IPS-NIHi11 (cell line): ENCODE measurements at places on chromosomes 12 and 14.

GRCh38 chr12:132940071-132940719, 15.9 kb downstream of the ZNF605 start:
- DNase-seq = no peak

DNA sequence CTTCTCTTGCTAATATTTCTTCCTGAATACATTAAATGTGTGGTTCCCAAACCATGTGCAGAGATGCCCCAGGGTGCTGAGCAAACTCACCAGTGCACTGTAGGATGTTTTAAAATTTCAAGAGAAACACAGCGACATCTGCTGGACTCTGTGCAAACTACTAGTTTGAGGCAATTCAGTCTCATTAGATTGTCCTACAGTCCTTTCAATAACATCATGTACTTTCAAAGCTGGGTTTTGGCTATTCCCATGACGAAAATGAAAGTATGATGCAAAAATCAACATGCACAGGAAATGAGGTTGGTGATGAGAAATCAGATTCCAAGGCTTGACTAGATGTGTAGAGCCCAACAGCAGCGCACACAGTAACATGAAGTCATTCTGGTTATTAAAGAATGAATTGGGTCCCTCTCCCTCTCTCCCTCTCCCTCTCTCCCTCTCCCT, 66.3 kb downstream of the CLIP1 start:
- DNase-seq = peak; percentile 57

- no peak for DNase-seq
Observed at GRCh38 chr12:3901116-3901515, 27.9 kb upstream of the PARP11 start.

DNA sequence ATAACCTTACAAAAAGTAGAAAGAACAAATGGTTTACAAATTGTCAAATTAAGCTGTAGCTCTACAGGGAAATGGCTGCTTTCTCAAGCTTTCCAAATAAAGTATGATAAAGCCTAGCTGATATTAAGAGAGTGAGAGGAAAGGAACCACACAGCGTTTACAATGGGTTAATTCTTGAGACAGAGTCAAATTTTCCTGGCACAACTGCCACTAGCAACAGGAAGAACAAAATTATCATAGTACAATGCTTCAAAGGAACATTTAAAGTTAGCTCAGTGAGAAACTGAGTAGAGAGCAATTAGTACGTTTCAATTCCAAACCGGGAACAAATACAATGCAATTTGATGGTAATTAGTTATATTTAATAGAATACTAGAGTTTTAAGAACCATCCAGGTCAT, 116.0 kb downstream of the PPP1R12A start:
- no peak for DNase-seq

GRCh38 chr12:105980533-105980932, 158.2 kb downstream of the NUAK1 start:
- no peak for DNase-seq

DNA sequence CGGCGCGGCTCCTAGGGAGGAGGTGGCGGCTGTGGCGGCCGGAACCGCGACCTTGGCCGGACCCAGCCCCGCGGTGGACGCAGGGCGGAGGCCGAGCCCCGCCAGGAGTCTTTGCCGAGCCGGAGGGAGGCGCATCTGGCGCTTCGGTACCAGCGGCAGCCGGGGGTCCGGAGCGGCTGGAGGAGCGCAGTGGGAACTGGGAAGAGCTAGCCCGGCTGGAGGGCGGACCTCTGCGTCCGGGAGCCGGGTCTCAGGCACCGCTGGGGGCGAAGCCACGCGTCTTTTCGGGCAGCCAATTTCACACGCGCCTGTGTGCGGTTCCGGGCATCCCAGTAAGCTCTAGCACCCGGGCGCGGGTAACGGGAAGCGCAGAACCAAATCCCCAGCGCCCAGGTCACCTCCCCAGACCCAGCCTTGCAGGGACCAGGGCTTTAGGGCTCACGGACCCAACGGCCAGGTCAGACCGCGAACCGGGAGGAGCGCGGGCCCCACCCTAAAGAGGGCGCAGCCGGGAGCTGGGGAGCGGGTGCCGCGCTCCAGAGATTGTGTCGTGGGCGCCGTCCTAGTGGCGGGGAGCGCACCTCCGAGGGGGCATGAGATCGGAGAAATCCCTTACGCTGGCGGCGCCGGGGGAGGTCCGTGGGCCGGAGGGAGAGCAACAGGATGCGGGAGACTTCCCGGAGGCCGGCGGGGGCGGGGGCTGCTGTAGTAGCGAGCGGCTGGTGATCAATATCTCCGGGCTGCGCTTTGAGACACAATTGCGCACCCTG, 89.4 kb downstream of the GALNT8 start:
- DNase-seq = peak; percentile 38

- no peak for DNase-seq
Observed at GRCh38 chr12:14505626-14506596, 61.8 kb downstream of the PLBD1 start.

DNA sequence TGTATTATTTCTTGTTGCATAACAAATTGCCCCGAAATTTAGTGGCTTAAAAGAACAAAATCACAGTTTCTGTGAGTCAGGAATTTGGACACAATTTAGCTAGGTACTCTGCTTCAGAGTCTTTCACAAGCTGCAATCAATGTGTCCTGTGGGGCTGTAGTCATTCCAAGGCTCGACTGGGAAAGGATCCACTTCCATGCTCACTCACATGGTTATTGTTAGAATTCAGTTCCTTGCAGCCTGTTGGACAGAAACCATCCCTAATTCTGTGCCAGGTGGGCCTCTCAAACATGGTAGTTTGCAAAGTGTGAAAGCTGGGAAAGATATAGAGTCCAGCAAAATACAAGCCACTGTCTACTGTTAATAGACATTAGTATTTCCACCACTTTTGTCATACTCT, 59.7 kb upstream of the ARID2 start:
- no peak for DNase-seq

- DNase-seq = no peak
Observed at GRCh38 chr14:60242429-60242828, 6.6 kb upstream of the PPM1A start.

GRCh38 chr12:57993030-57993429, 51.7 kb downstream of the ATP23 start:
- DNase-seq = peak; percentile 17

DNA sequence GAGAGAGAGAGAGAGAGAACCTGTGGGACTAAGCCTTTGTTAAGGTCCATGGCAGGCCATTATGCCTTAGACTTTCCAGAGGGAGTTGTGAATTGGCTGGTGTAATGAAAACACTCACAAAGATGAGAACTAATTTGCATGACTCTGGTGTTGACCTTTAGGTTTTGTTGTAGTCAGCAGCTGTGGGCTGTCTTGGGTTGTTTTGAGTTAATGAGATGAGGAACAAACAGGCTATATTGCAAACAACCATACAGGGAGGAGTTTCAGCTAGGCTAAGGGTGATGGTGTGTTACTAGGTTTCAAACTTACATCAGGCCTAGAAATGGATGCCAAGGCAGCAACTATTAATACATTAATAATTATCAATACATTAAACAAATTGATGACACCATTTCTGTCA, 26.3 kb downstream of the ATXN7L3B start:
- no peak for DNase-seq

GRCh38 chr14:100529561-100530031, 57.6 kb downstream of the BEGAIN start:
- DNase-seq = peak; percentile 5

DNA sequence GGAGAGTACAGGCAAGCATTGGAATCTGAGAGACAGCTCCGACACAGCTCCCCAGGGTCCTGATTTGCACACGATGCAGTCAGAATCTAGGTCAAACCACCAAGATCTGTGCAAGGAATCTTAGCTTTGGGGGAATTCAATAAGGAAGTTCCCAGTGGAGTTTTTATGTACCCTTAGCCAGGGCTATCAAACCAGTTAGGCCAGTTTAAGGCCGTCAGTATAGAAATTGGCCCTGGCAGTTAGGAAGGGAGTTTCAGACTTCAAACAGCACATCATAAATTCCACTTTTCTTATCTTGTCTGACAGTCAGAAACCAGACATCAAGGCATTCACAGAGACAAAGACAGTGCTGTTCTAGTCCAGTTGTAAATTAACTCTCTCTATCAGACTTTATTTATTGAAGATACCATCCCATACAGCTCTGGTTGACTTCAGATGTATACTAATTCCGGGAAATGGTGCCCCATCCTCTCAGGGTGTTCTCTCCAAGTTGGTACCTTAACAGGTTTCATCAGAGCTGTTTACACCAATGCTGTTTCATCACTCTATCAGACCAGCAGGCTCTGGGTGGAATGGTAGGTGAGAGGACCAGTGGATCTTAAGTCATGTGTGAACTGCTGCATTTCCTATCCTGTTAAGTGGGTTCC, 157.5 kb upstream of the ATF7IP start:
- peak; percentile 40 for DNase-seq

DNA sequence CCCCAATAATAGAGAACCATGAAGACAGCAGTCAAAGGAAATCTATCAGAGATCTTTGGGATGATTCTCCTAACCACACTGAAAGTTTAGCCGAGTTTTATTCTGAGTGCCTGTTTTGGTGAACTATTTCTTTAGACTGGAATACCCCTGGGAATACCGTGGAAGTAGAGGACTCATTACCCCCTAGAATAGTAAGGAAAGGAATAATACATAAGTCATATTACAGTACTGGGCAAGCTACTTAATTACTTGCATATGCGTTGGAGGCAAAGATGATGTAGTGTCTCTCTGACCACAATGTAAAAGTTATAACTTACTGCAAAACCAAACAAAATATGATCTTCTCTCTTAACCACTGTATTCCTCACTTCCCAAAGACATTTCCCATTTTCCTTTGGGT, 25.5 kb downstream of the ZC2HC1C start:
- DNase-seq = no peak

- no peak for DNase-seq
Observed at GRCh38 chr14:86999036-86999435, 993.9 kb downstream of the GALC start.

- no peak for DNase-seq
Observed at GRCh38 chr14:27096091-27096490, 498.3 kb upstream of the NOVA1 start.

DNA sequence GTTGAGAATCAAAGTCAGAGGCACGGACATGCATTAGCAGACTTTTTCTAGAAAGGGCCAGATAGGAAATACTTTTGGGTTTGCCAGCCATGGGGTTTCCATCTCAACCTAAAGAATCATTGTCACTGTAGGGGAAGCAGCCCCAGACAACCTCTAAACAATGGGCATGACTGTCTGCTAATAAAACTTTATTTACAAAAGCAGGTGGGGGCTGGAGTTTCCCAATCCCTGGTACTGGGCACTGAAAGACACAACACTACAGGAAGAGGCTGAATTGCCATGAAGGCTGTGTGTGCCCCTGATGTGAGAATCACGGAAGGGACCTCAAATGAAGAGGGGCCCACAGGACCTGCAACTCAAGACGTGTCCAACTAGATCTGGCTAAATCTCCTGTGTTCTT, 62.0 kb upstream of the GPR68 start:
- DNase-seq = no peak

DNA sequence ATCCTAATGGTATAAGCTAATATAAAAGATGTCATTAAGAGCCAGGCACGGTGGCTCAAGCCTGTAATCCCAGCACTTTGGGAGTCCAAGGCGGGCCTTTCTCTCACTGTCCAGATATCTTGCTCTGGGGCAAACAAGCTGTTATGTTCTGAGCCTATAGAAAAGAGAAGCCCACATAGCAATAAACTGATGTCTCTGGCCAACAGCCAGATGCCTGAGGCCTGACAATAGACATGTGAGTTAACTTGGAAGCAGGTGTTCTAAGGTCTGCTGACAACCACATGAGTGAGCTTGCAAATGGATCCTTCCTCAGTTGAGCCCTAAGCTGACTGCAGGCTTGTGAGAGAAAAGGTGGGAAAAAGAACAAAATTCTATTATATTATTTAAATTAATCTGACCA, 25.0 kb downstream of the YAF2 start:
- DNase-seq = peak; percentile 28

- DNase-seq = no peak
Observed at GRCh38 chr14:85996551-85996950, 466.6 kb downstream of the FLRT2 start.

DNA sequence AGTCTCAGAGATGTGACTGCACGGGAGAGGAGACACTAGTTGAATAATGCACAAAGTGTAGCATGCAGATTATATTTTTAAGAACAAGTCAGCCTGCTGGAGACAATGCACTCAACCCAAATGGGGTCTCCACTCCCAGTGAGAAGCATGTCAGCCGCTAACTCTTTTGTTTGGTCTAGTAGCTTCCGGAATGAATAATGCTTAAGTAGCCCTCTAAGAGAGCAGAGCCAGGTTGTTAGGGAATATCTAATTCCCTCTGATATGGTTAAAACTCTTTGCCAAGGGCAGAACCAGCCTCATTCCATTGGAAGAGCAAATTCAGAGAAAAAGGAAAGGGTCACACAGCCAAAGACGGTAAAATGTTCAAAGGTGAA, 80.4 kb downstream of the DAD1 start:
- no peak for DNase-seq

- DNase-seq = peak; percentile 73
Observed at GRCh38 chr12:48973941-48974673, 2.6 kb upstream of the WNT10B start.

- DNase-seq = no peak
Observed at GRCh38 chr14:91985521-91986255, 38.2 kb upstream of the FBLN5 start.

- no peak for DNase-seq
Observed at GRCh38 chr12:127327986-127328385, 939.0 kb upstream of the TMEM132C start.

- DNase-seq = no peak
Observed at GRCh38 chr14:104555430-104556255, 23.9 kb upstream of the C14orf180 start.

GRCh38 chr14:77053046-77053841, 24.7 kb upstream of the IRF2BPL start:
- peak; percentile 89 for DNase-seq

GRCh38 chr12:57005980-57006808, at the start of gene ZBTB39:
TSS of gene ZBTB39 (minus strand) at chr12:57006546. CDS start at chr12:57004917, 1,629 bp downstream.
- peak; percentile 98 for DNase-seq

DNA sequence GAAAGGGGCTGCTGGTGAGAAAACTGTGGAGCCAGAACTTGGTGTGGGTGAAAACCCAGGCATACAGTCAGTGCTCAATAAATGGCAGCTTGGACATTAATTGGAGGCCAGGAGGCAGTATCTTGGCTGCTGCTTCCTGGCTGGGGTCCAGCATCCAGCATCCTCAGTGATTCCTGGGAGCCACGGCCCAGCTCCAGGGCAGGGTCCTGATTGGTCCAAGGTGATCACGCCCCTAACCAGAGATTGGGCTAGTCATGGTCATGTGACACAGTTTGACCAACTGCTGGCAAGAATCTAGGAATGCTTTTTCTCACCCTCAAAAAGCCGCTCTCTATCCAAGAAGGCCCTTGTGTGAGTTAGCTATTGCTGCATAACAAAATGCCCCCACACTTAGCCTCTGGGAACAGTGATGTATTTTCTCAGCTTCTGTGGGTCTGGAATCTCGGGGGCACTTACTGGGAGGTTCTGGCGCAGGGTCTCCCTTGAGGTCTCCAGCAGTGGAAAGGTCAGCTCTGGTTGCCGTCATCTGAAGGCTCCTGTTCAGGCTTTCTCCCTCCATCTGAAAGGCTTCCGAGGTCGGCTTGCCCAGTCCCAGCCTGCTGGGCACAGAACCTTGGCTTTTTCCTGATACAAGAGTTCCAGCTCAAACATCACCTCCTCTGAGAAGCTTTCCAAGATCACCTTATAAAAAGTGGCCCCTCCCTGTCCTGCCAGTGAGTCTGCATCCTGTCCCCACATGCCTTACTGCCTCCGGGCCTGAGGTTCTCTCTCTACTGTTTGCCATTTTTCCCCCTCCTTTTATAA, 119.2 kb upstream of the NCOR2 start:
- DNase-seq = no peak
